ENCODE measurements at places on chromosomes 1 and 21.
A peak's percentile ranks its signal among the peaks of the same experiment; 100 is the strongest.

GRCh38 chr1:41855713-41856112 is 63.0 kb downstream of the HIVEP3 start:
- no peak for DNase-seq

DNA sequence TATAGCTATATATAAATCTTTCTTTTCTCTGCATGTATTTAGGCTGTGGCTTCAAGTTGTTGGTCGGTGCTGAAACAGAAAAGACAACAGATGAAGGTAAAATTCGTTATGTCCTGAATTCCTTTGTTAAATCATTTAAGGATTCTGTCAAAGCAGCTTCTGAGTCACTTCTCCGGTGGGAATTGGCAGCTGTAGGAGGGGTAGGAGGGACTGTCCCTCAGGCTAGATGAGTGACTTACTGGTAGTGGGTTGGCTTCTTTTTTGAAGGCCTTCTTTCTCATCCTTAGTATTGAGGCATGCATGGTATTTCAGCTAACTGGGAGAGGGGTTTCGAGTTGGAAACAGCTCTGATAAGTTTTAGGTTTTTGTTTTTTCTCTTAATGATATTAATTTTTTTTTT is 22.1 kb upstream of the NEXN start:
- no peak for DNase-seq

- DNase-seq, result peak; percentile 25
Measured at GRCh38 chr1:48776393-48777218, at the start of gene BEND5. Gene BEND5 (minus strand): TSS chr1:48776891. CDS start chr1:48776831, 60 bp downstream.

- DNase-seq, result no peak
Measured at GRCh38 chr1:175200678-175201521, 8.3 kb upstream of the KIAA0040 start.

- no peak for DNase-seq
Measured at GRCh38 chr1:25991937-25992688, 5.8 kb downstream of the PAFAH2 start.
